Ovary (tissue), 10 donors: ENCODE measurements at places on chromosomes 2 and 18. TPM values are rescaled to one million over a fixed set of nuclear protein-coding genes. Genes with fewer than 3 reads are reported as not detected.

GRCh38 chr18:55878224-55878623 is 290.2 kb upstream of the TCF4 start:
- DNase-seq, result no peak

- no peak for DNase-seq
These were observed 175.3 kb upstream of the PID1 start for GRCh38 chr2:229446350-229446749.

GRCh38 chr2:11819235-11819729 is 72.8 kb downstream of the LPIN1 start:
- DNase-seq, result no peak

GRCh38 chr2:143937723-143938350 is 582.1 kb downstream of the ZEB2 start:
- peak; percentile 61 for DNase-seq

DNA sequence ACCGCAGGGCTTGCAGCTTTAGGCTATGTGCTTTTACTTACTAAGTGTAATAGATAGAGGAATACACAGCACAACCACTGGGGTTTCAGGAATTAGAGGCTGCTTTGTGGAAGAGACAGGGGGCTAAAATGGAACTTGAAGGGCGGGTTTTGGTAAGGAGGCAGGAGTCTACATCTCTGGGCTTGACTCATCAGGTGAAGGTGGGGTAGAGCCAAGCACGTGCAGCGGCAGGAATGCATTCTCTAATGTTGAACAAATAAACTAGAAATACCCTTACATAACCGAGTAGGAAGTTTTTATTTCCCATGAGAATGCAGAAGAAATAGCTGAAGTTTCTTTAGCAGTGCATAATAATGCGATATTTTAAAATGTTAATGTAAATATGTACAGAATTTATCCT is 673.8 kb upstream of the SALL3 start:
- DNase-seq, result no peak

DNA sequence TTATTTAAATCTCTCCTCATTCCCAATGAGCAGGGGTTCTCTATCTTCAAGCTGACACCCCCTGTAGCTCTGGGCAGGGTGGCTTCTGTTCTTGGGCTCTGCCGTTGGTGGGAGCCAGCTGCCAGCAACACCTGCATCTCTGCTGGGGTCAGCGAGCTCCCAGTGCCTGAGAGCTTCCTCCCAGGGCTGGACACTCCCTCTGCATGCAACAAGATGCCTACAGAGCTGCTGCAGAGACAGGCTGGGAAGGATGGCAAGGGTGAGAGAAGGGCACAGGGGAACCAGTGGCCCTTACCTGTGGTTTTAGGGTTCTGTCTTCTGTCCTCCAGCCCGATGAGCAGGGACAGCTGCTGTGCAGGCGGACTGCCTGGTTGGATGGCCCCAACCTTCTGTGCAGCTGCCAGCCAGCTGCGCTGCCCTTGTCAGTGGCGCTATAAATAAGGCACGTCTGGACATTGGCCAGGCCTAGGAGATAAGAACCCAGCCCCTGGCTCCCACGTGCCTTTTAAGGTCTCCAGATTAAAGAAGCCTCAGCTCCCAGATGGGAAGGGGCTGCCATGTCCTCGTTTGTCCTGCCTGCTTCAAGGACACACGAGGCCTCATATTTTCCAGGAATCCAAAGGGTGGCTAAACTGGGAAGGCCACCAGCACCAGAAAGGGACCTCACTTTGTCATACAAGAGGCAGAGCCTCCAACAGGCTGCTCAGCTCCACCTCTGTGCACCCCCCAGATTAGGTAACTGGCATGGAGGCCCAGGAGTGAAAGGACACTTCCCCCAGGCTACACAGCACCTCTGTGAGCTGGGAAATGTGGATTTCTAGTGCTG is 39.5 kb upstream of the FHL2 start:
- DNase-seq, result peak; percentile 82

- no peak for DNase-seq
These were observed 266.6 kb downstream of the ETAA1 start for GRCh38 chr2:67663776-67664175.

- no peak for DNase-seq
These were observed 746.1 kb upstream of the LRRTM1 start for GRCh38 chr2:81050580-81051095.

- DNase-seq, result no peak
These were observed 20.7 kb downstream of the LIPG start for GRCh38 chr18:49582579-49582978.

DNA sequence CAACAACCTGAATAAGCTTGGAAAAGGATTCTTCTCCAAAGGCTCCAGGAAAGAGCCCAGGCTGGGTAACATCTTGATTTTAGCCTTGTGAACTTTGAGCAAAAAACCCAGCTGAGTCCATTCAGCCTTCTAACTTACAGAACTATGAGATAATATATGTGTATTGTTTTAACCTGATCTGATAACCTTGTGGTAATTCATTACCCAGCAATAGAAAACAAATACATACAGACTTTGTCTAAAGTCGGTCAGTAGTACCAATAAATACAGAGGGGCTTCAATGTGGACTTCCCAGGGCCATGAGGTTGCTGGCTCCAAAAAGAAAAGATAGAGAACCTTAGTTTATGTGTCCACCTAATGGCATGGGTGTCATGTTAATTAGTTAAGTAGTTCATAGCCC is 191.8 kb downstream of the KCNH7 start:
- no peak for DNase-seq

GRCh38 chr18:59990121-59990823 is 90.5 kb downstream of the PMAIP1 start:
- no peak for DNase-seq

DNA sequence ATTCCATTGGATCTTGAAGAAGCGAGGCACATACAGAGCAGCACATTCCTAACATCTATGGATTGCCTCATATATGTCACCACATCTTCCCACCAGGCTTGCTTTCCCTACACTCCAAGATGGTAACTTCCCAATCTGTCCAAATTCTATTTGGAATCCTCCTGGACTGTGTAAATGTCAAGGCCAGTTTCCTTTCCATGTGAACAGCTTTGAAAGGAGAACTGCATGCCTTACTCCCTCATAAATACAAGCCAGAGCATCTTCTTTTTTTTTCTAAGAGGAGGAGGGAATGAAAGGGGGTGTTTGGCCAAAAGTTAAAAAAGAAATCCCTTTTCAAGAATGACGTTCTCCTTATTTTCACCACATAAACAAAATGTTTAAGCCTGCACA is 103.8 kb upstream of the OSR1 start:
- DNase-seq, result no peak

DNA sequence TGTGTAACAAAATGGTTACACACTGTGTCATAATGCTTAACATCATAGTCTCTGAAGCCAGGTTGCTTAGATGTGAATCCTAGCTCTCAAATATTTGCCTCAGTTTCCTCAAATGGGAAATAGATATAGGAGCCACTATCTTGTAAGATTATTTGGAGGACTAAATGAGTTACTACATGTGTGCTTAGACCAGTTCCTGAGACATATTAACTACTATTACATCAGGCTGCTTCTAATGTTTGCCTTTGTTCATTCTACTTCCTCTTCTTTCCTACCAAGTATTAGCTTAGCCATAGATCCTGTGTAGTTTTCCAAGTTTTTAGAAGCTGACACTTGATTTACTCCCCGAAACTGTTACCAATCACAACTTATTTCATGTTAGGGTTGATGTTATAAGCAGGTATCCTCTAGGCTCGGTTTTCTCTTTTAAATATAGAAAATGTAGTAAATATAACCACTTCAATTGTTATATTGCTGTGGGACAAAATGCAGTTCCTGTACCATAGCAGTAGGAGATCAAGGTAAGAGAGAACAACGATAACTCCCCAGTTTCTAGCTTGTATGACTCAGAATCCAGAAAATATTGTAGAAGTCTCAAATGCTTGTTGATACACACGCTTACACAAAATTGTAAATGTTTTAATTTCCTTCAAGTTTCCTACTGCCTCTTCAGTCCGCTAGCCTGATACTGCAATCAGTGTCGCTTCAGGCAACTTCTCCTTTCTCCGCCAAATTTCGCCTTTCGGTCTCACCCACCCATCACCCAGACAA is 751 bp upstream of the DNAJC10 start:
- DNase-seq, result no peak

GRCh38 chr2:46954951-46955571 is 39.5 kb upstream of the MCFD2 start:
- DNase-seq, result peak; percentile 78

DNA sequence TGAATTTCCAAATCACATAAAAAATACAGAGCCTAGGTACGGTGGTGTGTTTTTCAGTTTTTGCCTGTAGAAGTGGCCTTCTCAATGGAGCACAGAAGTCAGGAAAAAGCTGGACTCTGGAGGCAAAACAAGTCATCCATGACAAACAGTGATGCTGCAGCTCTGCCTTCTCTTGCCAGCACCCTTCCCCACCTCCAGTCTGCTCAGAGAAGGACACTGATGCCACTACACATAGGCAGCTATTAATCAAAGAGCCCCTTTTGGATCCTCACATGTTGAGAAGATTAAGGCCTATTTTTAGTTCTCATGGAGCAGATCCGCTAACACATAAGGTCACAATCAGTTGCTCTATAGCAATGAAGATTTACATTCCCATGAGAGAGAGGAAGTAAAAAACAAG is 181.6 kb upstream of the GALNT5 start:
- DNase-seq, result no peak

GRCh38 chr18:62688743-62689317 is 26.5 kb upstream of the PHLPP1 start:
- DNase-seq, result no peak

DNA sequence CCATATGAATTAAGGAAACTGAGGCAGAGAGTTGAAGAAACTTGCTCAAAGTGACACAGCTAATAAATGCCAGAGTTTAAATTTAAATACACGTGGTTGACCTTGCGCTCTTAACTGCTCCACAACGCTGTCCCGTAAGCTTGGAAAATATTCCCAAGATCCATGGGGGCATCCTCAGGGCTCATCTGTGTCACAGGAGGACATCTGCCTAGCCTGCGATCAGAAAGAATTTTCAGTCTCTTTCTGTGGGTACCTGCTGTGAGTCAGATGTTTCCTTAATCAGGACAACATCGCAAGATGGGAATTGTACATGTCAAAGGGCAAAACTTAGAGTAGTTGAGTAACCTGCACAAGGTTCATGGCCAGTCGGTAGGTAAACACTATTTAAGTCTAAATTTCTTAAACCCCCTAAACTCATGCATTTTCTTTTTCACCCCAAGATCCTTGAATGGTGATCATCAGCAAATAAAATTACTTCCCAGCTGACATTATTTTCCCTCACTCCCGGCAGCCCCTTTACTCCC is 1.4 kb downstream of the CMPK2 start:
- DNase-seq, result no peak

DNA sequence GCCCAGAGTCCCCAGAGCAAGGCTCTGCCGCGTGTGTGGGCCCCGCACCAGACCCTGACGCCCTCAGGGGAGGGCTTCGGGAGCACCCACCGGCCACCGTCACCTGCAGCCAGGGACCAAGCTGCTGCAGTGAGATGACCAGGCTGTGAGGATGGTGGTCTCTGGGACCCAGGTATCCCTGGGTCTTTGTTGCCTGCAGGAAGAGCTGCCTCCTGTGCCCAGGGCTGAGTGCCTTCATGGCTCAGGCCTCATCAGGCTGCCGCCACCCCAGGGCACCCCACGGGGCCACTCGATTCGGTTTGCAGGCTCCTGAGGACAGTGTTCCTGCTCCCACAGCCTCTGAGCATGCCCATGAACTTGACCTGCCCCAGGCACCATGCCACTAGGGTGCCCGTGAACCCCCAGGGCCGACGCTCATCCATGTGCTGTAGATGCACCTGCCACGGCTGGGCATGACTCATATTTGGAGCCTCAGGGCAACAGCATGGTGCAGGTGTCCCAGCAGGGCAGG is 109.8 kb downstream of the FAM210A start:
- no peak for DNase-seq

DNA sequence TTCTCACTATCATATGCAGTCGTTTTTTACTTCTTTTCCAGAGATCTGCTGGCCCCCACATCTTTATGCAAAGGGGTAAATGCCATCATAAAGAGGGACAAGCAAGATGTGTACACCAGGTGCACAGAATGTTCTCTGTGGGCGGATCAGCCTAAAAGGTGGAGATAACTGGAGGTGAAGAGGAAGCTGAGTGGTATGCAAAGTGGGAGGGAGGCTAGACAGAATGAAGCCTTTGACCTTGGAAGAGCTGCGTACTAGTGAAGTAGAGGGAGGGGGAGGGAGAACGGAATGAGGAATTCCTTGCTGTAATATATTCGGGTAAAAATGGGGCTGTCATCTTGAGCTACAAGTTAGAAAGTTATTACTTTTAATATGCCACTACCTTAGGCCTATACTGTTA is 287.5 kb upstream of the VRK2 start:
- DNase-seq, result no peak

- DNase-seq, result no peak
These were observed 300.4 kb downstream of the KCNS3 start for GRCh38 chr2:18178736-18179349.

- DNase-seq, result no peak
These were observed 93.5 kb upstream of the MAPRE2 start for GRCh38 chr18:34947711-34948125.

DNA sequence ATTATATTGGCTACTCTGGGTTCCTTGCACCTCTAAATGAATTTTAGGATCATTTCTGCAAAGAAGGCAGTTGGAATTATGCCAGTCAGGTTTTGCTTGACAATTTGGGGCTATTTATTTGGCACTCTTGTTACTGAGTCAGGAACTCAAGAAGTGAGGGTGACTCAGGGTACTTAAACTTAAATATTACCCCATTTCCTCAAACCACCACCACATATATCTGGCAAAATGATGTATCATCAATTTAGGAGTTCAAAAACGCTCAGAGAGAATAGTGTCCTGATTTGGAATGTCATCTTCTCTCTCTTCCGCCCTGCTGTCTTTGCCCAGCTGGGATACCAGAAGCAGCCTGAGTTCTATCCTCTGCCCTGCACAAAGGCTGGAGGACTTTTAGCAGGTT is 2.4 kb upstream of the THNSL2 start:
- no peak for DNase-seq

GRCh38 chr2:83595121-83595690 is 863.9 kb downstream of the SUCLG1 start:
- no peak for DNase-seq

DNA sequence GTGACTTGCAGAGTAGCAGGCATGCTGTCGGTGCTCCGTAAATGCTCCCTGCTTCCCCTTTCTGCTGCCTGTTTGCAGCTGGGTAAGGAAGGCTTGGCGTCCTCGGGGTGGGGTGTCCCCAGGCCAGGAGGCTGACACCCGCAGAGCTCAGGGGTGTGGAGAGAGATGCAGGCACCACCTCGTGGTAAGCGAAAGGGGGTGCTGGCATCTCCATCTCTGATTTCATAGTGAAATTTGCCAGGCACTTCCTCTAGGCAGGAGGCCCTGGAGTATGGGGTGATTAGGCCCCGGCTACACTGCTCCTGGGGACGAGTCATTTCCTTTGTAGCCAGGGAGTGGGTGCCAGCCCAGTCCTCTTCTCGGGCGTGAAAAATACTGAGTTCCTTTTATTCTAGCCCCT is 160.4 kb downstream of the KLHL29 start:
- no peak for DNase-seq

- DNase-seq, result no peak
These were observed 239.5 kb downstream of the MYCN start for GRCh38 chr2:16179701-16180416.

The DLGAP1 gene
- total RNA-seq, result 12.4 TPM

The MARCO gene
- 19.9 TPM for total RNA-seq

The ALLC gene
- not detected for total RNA-seq

The LRP2 gene
- total RNA-seq, result 13.4 TPM

The LRP1B gene
- total RNA-seq, result 0.37 TPM

The CTAGE1 gene
- total RNA-seq, result not detected

The ID2 gene
- total RNA-seq, result 168 TPM

The LDLRAD4 gene
- total RNA-seq, result 10.5 TPM

The NTSR2 gene
- 0.97 TPM for total RNA-seq

The AP1S3 gene
- total RNA-seq, result 1.1 TPM

The ZNF521 gene
- 38.7 TPM for total RNA-seq

The REG3G gene
- not detected for total RNA-seq

The DSG3 gene
- under 0.01 TPM for total RNA-seq
